ENCODE measurements at places on chromosomes 6 and 20.

DNA sequence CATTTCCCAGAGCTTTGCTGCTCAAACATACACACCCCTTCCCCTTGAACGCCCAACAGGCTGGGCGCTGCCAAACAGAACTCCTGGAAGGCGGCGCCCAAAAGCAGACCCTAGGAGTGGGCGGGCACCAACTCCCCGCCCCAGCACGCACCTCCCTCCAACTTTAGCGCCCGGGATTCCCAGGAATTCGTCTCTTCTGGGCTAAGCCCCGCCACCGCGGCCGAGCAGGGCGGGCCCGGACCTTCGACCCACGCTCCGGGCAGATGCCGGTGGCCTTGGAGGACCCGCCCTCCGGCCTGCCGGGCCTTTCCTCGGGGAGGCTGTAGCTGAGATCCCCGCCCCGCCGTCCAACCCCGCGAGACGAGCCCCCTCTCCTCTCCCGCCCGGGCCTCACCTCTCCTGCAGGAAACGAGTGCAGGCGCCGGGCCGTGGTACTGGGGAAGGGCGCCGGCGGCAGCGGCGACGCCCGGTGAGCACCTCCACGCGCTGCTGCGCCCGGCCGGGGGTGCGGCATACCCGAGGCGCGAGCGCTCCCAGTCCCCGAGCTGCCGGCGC, 659 bp downstream of the MCUR1 start:
- DNase-seq: peak; percentile 95

- DNase-seq: no peak
These were observed 81.8 kb downstream of the SGK1 start for GRCh38 chr6:134235937-134236751.

GRCh38 chr6:7008451-7008988, 99.2 kb upstream of the RREB1 start:
- DNase-seq: peak; percentile 48

DNA sequence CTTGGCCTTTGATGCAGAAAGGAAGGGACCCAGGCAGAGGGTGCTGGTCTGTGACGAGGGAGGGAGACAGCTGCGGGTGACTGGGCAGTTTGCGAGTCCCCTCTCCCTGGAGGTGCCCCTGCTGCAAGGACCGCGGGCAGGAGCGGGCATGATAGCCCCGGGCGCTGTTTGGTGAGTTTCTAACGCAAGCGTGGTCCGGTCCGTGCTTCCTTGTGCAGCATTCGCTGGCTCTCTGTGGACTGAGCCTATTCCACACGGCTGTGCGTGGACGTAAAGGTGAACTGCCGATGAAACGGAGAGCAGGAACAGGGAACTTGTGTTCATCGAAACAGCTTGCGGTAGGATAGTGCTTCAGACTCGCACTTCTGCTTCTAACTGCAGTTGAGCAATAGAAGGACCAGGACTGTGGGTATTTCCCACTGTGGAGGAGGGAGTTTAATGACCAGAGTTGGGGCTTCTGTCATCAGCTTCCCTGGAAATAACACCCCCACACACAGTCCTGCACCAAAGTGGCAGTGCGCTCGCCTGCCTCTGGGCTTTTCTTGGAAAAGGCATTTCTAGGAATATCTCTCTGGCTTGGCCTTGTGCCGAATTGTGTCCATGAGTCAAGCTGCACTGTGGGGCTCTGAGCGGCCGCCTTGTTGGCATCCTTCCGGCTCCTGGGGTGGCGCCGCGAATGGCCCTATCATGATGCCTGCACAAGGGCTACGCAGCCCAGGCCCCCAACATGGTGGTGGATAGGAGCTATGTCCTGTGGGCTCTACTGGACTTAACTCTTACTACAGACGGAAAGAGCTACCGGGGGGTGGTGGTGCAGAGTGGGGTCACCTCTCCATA, 48.9 kb downstream of the DUSP22 start:
- DNase-seq: no peak

DNA sequence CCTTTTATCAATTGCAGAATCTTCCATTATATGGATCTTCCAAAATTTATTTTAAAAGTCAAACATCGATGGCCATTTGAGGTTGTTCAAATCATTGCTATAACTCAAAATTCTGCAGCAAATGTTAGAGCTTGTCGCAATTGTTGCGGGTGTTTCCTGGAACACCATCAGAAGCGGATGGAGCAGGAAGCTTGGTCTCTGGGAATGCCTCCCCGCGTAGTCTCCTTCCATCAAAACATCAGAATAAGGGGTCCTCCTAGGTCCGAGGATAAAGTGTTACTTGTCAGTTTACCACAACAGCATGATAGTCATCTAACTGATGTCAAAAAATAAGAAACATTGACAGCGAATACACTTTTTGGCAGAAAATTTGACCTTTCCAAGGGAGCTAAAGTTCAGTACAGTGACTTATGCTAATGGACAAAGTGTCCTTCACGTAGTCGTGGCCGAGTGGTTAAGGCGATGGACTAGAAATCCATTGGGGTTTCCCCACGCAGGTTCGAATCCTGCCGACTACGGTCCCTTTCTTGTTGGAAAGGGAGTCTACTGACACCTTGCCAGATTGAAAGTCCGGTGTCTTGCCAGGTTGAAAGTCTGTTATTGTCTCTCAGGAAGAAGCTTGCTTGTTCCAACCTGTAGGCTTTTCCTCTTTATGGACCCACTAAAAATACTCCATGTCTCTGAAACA, 59.0 kb upstream of the ZNF184 start:
- no peak for DNase-seq

DNA sequence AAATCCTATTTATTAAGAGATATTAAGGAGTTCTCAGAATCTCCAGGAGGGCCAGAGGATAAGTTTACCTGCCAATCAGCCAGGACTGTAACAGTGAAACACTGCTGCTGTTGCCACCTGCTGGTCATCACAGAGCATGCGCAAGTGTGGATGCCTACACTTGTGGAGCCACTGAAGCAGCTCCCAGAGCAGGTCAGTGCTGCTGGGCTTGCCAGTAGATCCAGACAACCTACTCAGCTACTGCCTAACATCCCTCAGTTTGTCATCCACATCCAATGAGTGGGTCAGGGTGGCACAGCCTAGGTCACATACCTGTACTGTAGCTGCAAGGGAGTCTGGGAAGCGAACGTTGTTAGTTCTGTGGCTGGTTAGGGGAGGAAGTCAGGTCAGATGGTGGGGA, 18.3 kb upstream of the NHSL1 start:
- peak; percentile 86 for DNase-seq

DNA sequence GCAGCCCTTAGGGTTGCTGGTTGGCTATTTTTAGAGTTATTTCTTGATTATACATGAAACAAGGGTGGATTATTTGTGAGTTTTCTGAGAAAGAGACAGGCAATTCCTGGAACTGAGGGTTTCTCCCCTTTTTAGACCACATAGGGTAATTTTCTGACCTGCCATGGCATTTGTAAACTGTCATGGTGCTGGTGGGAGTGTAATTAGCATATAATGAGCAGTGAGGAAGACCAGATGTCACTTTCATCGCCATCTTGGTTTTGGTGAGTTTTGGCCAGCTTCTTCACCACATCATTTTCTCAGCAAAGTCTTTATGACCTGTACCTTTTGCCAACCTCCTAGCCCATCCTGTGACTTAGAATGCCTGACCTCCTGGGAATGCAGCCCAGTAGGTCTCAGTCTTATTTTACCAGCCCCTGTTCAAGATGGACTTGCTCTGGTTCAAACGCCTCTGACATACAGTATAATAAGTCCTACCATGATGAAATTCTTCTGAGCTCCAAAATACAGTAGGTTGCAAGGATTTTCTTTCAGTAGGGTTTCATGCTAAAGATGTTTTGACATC, 117.1 kb downstream of the ISM1 start:
- DNase-seq: no peak

DNA sequence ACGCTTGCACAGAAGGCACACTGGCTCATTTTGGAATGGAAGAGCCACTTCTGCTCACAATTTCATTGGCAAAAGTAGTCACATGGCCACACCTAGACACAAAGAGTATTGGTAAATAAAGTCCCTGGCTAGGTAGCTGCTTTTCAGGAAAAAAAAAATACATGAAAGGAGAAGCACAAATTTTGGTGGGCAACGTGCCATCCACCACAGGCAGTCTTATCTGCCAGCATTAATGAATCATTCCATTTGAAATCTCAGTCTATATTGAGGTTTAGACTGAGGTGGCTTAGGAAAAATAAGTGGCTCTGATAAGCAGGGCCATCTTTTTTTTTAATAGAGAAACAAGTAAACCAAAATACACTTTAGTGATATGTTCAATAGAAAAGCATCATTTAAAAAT, 44.3 kb downstream of the ADGRB3 start:
- DNase-seq: no peak

DNA sequence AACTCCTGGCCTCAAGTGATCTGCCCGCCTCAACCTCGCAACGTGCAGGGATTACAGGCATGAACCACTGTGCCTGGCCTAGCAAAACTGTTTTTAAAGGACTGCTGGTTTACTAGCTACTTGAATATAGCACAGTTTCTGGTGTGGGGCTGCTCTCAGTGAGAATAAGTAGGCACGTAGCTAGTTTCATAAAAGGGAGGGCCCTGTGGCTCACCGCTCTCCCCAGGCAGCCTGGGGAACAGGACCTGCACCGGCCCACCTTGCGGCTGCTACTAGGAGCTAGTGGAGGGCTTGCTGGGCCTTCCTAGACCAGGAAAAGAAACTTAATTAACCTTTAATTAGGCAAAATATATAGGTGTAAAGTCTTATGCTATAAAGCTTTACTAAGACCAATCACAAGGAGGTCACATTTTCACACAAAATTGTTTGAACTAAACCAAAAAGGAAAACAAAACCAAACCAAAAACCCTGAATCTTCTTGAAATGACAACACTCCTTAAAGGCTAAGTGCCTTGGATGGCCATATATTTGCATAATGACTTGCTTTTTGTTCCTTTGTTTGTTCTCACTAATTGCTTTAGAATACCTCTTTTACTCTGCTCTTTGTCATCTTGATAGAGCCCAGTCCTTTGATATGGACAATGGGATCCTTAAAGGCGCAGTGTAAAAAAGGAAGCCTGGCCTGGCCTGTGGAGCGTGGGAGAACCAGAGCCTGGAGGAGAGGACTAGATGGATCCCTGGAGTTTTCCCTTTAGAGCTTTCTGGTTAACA, 69.5 kb upstream of the SAMD5 start:
- peak; percentile 87 for DNase-seq

DNA sequence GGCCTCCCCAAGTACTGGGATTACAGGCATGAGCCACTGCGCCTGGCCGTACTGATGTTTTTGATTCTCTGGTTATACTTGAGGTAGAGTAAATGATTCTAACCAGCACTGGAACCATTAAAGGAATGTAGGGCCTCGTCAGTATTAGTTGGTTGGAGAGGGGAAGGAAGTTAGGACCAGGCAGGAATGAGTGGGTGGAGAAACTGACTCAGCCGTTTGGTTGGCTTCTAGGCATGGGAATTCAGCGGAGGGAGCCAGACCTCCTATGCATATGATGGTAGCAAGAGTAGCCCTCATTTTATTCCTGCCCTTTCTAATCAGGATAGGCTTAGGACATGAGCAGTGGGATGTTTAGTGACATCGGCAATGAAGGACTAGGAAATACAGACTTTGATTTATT, 19.0 kb upstream of the SERINC3 start:
- DNase-seq: no peak

- DNase-seq: no peak
These were observed 33.3 kb upstream of the CITED2 start for GRCh38 chr6:139407718-139408222.

DNA sequence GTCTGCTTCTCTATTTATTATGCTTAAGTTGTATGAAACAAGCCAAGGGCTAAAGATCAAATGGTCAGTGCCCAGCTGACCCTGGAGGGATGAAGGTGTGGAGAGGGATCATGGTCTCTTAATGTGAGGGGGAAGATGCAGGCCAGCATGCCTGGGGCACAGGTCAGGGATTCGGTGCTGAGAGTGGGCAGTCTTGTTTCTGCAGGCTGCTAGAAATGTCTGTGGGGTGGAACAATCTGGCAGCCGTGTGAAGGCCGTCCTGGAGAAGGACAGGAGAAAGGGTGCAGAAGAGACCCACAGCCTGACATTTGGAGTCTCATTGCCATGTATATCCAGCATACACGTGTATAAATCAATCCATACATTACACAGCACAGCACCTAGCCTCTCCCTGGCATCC, 258.3 kb upstream of the MOCS1 start:
- no peak for DNase-seq

- no peak for DNase-seq
These were observed 44.8 kb downstream of the FGD2 start for GRCh38 chr6:37050045-37050853.

- no peak for DNase-seq
These were observed 55.3 kb downstream of the ERMARD start for GRCh38 chr6:169806701-169807100.

- DNase-seq: no peak
These were observed 25.1 kb downstream of the PXDC1 start for GRCh38 chr6:3726421-3726820.

DNA sequence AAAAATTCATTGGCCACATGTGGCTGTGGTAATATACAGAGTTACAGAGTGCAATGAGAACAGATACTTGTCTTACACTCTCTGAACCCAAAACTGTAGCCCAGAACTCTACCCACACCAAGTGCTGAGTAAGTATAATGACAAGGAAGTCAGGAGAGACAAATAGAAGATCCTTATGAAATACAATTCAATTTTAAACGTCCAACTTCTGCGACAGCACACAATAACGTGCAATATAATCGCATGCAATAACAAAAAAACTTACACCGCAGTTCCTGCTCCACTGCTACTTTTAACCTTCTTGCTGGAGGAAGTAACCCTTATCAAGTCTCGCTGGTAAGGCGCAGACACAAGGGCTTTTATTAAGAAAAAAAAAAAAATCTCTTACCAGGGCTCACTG, 881 bp downstream of the SFT2D1 start:
- DNase-seq: no peak

GRCh38 chr6:108561742-108562502, 1.2 kb downstream of the FOXO3 start:
- peak; percentile 80 for DNase-seq

GRCh38 chr6:110566346-110567125, 90.1 kb upstream of the SLC22A16 start:
- DNase-seq: no peak

GRCh38 chr6:111204305-111204704, 117.0 kb downstream of the SLC16A10 start:
- DNase-seq: no peak

DNA sequence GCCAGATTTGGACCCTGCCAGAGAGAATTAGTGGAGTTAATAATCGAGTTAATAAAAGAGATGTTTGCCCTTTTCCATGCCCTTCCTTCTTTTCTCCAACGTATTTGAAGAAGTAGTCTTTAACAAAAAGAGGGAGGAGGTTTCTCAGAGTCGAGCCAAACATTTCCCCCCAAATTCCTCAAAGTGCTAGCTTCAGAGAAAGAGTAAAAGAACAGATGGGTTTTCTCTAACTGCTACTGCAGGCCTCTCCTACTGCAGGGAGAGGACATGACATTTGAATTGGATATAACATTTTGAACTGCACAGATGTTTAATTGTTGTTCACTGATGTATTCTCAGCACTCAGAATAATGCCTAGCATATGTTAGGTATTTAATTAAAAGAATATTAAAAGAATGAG, 25.5 kb downstream of the RWDD2A start:
- DNase-seq: no peak

DNA sequence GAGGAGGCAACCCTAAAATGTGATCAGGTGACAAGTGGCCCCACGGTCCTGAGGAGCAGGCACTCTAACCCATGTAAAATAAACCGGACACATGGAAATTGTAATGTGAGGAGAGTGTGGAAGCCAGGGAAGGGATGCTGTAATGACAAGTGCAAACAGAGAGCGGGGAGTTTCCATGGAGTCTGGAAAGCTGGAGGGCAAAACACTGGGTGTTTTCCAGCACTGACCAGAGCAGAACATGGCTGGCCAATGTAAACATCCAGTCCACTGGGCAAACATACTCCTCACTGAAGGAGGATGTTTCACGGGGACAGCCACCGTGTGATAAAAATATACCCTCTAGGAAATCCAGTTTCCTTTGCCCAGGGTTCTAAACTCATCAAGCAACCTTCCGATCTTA, 219.0 kb upstream of the JARID2 start:
- DNase-seq: no peak

- no peak for DNase-seq
These were observed 189.0 kb downstream of the UST start for GRCh38 chr6:148935705-148936435.
